ENCODE measurements at places on chromosomes 7 and 10.
A peak's percentile ranks its signal among the peaks of the same experiment; 100 is the strongest.

- no peak for DNase-seq
These were observed 388.2 kb upstream of the CELF2 start for GRCh38 chr10:10629512-10629911.

DNA sequence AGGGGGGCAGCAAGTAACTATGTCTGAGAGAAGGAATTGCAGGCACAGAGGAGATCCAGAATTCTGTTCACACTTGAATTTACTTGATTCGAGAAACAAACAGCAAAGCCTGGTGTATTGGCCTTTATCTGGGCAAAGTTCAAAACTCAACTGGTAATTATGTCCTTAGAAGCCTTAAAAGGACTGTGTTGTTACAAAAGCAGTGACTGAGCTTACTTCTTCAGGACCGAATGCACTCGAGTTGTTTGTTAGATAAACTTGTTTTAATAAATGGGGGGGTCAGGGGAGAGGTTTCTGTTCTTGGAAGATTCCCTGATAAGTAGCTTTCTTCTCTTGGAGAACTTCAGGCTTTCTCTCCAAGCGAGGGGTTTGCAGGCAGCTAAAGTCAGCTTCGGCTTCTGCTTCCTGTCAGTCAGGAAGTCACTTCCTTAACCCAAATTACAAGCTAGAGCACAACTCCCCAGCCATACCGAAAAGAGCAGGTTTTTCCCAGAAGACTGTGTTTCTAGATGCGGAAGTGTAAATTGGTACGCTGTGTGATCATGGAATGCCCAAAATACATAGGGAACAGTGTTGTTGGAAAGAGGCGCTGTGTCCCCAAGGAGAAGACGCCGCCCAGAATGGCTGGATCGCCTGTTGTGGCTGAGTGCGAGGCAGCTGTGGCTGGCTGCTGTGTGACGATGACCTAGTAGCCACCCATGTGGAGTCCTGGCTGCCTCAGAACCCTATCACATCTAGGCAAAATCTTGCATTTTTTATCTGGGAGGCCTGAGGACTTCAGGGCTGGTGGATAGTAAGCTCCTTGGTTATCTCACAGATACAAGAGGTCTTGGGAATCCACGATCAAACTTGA is 110.4 kb downstream of the TCF7L2 start:
- no peak for DNase-seq

DNA sequence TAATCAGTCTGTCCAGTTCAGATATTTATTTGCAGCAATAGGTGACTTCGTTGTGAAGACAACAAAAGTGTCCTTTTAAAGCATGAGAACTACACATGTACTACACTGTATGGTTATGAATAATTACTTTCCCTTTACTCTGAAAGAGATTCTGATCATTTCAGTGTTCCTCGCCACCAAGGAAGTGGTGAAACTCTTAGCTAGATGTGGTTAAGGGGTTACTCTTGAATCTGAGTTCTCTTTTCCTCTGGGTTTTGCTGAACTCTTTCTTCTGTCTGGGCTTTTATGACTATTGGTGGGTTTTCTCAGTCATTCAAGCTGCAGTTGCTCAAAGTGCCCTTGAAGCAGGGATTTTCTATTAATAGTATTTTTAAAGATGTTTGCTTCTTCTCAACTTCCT is 127.9 kb upstream of the SEM1 start:
- DNase-seq = no peak

- DNase-seq = no peak
These were observed 980.0 kb downstream of the CNTNAP2 start for GRCh38 chr7:147096629-147097028.

DNA sequence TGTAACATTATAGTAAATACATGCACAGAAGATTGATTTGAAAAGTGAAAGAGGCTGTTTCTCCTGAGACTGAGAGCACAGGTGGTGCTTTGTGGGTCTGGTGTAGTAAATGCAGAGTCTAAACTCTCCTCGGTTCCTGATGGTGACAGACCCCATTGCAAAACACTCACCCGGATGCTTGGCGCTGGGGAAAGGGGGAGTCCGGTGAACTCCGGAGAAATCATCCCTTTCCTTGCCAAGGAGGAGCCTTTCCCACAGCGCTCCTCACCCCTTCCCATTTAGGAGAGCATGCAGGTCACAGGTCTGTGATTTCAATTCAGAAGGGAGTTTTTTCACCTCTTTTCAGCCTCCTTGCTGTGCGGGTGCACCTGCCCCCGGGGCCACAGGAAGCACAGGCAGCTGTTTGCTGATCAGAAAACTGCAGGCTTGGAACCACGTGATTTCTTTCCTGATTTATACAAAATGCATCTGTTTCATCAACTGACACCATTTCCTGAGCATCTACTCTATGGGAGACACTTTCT is 75.6 kb upstream of the LYZL2 start:
- DNase-seq = no peak

- DNase-seq = no peak
These were observed 62.9 kb upstream of the VKORC1L1 start for GRCh38 chr7:65809982-65810288.

DNA sequence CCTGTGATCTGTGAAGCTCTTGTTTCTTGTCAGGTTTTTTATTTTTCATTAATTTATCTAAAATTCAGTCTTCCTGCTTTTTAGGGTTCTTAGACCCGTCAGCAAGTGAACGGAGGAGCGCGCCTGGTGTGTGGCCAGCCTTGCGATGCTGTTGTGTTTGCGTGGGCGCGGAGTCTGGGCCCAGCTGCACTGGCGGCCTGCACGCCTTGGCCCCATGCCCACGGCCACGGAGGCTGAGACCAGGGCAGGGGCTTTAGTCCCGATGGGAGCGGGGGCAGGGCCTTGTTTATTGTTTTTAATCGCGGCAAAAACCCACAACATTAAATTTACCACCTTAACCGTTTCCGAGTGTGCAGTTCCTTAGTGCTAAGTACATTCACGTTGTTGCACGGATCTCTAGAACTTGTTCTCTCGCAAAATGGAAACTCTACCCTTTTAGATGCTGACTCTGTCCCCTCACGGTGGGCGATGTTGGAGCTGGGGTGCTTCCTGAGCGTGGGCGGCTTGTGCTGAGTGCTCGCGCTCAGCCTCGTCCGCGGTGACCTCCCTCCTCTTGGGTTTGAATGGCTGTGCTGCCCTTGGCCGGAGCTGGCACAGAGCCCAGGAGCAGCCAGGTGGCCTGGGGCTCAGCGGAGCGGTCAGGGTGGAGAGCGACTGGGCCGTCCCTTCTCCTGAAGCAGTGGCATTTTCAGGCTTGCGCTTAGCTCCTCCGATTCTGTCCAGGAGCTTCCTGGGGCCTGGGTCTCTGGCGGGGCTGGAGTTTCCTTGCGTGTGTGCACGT is 69.1 kb downstream of the INPP5A start:
- peak; percentile 76 for DNase-seq

Measured in ovary (tissue), 10 donors.